Activated T-helper 1 cell treated with Interleukin-2 at 50 U/mL for 16 hours (primary cell): ENCODE measurements at places on chromosomes 3 and 15.

- DNase-seq: no peak
Observed at GRCh38 chr3:61750766-61751165, 189.4 kb downstream of the PTPRG start.

DNA sequence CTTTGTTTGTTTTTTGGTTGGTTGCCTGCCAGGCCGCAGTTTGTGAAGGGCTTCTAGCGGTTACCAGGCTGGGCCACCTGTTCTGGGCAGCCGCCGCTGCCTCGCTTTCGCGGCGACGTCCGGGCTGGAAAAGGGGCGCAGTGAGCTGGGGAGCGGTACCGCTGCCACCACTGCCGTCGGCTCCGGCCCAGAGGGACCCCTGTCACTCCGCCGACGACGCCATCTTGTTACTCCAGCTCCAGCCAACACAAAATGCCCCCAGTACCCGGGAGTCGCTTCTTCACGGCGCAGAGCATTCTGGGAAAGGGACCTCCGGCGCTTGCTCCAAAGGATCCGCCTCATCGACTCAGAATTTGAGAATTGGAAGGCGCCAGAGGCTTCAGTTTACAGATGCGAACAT is 238.8 kb downstream of the CDIN1 start:
- no peak for DNase-seq

DNA sequence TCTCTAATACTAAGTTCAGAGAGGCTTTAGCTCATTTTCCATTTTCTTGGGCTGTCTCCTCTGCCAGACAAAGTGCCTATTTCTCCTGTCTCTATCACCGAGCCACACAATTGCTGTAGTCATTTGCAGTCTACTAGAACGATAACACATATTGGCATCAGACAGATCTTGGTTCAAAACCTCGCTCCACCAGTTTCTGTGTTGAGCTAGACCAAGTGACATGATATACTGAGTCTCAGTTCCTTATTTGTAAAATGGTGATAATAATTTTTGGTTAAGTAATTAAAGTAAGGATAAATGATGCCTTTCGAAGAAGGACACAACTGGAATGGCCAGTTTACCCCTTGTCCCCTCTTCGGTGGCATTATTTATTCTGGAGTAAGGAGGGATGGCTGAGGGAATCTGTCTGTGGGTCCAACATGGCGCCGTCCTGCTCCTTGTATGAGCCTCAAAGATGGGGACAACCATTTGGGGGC is 398 bp upstream of the RAB7A start:
- no peak for DNase-seq

GRCh38 chr3:37458162-37459120 is 284.1 kb upstream of the LRRFIP2 start:
- DNase-seq: no peak

GRCh38 chr3:194348354-194348753 is 2.8 kb downstream of the CPN2 start:
- no peak for DNase-seq

DNA sequence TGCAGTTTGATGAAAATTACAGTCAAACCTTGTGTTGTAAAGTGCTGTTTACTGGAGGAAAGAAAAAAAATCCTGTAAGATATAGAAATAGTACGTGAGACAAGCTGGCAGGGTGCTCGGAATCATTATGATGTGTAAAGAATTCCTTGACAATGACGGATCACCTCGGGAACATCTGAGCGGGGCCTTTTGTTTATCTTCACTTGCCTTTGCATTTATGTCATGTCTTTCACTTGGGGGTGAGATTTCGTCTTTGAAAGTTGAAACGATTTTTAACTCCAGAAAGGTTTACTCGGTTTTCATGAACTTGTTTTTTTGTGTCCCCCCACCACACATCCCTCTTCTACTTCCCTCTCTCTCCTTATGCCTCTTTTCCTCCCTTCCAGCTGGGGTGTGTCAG is 128.3 kb upstream of the VEPH1 start:
- no peak for DNase-seq

DNA sequence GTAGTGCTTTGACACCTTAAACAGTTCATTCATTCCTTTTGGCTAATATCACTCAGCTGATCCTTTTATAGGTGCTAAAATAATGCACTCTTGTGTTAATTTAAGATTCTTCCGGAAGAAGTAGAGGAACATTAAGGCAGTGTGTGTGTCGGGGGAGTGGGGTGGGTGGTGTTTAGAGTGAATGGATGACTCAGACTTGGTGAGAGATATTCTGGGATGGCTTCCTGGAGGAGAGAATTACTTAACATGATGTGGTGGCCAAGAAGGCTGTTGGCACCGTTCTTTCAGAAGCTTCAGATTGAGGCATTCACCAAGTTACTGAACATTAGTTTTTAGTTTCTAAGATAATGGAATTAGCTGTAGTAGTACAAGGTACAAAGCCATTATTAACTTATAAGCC is 125.6 kb upstream of the ROPN1 start:
- no peak for DNase-seq

DNA sequence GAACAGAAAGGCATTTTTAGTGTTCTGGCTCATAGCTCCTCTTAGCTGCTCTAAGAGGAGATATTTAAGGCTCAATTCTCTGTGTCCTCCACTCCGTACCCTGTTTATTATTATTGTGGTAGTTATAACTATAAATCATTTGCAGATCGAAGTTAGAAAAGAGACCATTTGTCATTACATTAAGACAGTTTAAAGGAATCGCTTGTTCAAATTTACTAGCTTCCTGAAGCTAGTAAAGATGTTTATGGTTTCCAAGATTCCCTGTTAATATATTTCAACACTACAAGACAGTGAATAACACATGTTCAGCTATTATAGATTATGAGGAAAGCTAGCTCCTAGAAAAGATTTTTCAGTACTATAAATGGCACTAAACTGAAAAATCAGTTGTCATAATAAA is 12.6 kb downstream of the ATXN7 start:
- no peak for DNase-seq

GRCh38 chr3:79278681-79279080 is 489.1 kb downstream of the ROBO1 start:
- no peak for DNase-seq

GRCh38 chr15:73321496-73322450 is 47.0 kb downstream of the HCN4 start:
- no peak for DNase-seq

DNA sequence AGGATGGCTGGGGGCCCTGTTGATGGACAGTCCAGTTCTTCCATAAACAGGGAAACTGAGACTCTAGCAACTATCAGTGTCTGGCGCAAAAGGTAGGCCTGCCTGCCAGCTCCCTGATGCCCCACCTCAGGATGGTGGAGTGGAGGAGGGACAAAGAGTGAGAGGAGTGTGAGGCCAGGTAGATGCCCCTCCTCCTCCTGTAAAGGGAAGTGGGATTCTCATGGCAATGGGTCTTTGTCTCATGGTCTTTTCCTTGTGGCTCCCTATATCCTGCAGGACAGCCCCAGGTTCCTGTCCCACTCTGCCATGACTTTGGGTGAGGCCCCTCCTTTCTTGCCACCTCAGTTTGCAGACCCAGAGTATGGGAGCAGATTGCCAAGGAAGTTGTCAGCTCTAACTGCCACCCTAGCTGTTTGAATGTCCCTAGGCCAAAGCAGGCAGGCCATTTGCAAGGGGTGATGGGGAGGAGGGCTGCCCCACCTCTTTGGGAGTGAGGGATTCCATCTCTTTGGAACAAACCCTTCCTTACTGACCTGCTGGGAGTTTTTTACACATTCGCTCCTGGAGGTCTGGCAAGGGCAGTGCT is 2.8 kb upstream of the DNAH1 start:
- no peak for DNase-seq

- no peak for DNase-seq
Observed at GRCh38 chr3:194200422-194201081, 64.6 kb downstream of the HES1 start.
